ENCODE measurements at places on chromosomes 16 and 17. TPM values are rescaled to one million over a fixed set of nuclear protein-coding genes. Genes with fewer than 3 reads are reported as not detected.

DNA sequence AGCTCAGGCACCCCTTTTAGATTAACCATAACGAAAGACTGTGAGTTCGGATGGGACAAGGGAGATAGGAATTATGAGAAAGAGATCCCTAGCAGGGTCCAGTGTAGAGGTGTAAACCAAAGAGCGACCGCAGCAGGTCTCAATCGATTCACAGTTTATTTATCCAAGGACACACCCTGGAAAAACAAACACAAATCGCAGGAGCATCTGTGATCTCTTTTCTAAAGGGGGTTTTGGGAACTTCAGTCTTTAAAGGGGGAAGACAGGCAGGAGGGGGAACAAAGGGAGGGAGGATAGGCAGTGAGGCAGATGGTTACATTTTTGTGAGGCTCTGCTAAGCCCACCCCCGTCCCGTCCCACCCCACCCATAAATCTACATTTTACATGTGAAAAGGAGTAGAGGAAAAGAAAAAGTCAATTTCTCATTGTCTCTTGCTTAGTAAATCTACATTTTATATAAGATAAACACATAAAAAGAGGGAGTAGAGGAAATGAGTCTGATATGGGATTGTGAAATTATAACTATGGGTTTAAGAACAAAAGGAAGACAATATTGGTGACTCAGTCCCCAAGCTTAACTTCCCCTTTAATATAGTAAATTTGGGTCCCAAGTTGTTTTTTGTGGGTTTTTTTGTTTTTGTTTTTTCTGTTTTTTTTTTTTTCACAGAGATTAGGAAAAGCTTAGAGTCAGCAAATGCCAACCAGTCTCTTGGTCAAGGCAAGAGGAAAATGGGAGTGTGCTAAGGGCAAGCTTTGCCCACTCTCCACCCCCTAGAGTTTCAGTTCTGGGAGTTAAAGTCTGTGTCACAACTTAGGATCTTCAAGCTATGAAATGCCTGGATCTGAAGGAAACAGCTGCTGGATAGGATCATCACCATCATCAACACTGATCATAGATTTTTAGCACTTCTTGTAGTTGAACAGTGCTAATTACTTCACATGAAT is 160.9 kb upstream of the CDH5 start:
- DNase-seq = no peak

GRCh38 chr17:31508288-31509094 is 117.0 kb downstream of the RAB11FIP4 start:
- no peak for DNase-seq

- no peak for DNase-seq
Measured at GRCh38 chr17:9878786-9879525, 26.1 kb downstream of the RCVRN start.

DNA sequence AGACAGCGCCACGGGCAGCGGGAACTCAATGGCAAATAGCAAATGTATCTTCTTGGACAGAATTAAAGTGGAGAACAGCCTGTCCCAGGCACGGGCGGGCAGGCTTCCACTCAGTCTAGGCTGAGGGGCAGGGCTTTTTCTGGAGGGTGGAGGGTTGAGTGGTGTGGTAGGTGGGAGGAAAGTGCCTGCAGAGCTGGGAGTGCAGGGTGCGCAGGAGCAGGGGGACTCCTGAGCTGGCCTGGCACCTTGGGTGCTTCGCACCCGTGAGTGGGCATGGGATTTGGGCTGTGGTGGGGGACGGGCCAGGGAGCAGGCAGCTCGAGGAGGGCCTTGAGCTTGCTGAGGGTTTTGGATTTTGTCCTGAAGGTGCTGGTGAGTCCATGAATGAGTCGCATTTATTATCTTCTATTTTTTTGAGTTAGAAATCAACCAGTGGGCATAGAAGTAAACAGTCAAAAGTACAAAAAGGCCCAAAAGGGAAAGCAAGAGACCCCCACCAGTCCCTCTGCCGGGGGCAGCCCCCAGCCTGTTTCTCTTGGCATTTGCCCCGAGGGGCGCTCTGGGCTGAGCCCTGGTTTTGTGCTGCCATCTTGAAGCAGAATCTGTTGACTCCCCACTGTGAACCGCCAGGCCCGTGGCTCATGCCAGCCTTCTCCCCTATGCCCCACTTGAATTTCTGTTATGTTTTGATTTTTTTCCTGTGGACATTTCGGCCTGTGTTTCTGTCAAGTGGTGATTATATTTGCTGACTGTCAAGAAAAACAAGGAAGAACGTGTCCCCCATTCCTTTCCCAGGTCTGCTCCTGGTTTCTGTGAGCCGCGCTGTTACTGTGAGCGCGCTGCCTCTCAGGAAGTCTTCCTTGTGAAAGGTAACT is 8.2 kb downstream of the ADORA2B start:
- DNase-seq = no peak

TAC4 gene
- not detected for total RNA-seq

SLC5A2 gene
- not detected for total RNA-seq

HSD17B1 gene
- total RNA-seq = 8.8 TPM
